ENCODE measurements at places on chromosomes 12 and 14.
A peak's percentile ranks its signal among the peaks of the same experiment; 100 is the strongest.

- DNase-seq = no peak
Observed at GRCh38 chr14:71713451-71713850, 218.8 kb upstream of the RGS6 start.

- no peak for DNase-seq
Observed at GRCh38 chr12:95505039-95505438, 31.1 kb downstream of the METAP2 start.

GRCh38 chr12:12714276-12715021, 2.7 kb upstream of the CDKN1B start:
- no peak for DNase-seq

DNA sequence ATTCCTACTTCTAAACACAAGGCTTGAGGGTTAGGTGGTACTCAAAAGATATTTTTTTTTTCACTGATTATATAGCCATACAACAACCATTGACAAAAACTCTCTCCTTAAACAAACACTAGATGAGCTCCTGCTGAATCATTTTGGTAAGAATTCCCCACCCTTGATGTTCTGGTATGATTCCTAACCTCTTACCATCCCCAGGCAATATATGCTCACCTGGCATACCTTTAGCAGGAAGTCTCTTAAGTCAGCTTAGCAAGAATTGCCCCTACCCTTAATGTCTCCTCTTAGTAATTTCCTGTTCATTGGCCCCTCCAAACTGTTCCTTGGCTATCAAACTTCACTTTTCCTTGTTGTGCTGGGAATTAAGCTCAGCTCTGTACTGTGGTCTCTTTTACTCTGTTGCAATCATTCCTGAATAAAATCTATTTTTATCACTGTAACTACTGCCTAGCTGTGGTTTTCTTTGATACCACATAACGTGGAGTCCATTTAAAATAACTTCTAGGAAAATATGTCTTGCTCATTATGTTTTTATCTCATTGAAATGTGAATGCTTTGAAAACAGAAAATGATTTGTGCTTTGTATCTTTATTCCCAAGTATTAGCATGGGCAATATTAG, 712.6 kb downstream of the SLC16A7 start:
- no peak for DNase-seq

GRCh38 chr14:100078997-100079725, 13.9 kb downstream of the EVL start:
- peak; percentile 59 for DNase-seq

DNA sequence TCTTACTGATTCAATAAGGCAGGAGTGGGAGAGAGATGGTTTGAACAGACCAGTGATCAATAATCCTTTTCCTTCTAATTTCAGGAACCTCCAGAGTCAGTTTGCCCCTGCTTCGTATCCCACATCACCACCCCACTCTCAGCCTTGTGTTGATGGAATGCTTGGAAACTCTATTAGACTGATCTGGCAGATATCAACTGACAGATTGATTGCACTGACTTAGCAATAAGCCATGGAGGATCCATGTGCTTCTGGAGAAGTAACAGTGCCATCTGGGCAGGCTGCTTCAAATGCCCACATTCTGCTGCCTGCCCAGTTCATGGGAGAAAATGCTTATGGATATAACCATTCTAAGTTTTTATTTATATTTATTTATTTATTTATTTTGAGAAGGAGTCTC, 218.0 kb downstream of the SLC2A13 start:
- DNase-seq = no peak

GRCh38 chr12:76379261-76379660, 31.0 kb upstream of the BBS10 start:
- DNase-seq = no peak

DNA sequence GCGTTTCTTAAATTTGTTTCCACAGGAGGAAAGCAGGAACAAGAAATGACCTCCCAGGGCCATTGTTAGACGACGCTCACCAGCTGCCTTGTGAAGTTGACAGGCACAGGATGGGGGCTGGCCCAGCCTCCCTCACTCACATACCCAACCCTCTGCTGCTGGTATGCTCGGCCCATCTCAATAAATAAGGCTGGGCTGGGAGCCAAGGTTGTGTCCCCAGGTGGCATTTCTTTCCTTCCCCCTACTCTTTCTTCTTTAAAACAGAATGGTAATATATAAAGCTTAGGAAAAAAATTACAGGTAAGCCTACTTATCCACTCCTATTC, 93.0 kb downstream of the ACTN1 start:
- no peak for DNase-seq

DNA sequence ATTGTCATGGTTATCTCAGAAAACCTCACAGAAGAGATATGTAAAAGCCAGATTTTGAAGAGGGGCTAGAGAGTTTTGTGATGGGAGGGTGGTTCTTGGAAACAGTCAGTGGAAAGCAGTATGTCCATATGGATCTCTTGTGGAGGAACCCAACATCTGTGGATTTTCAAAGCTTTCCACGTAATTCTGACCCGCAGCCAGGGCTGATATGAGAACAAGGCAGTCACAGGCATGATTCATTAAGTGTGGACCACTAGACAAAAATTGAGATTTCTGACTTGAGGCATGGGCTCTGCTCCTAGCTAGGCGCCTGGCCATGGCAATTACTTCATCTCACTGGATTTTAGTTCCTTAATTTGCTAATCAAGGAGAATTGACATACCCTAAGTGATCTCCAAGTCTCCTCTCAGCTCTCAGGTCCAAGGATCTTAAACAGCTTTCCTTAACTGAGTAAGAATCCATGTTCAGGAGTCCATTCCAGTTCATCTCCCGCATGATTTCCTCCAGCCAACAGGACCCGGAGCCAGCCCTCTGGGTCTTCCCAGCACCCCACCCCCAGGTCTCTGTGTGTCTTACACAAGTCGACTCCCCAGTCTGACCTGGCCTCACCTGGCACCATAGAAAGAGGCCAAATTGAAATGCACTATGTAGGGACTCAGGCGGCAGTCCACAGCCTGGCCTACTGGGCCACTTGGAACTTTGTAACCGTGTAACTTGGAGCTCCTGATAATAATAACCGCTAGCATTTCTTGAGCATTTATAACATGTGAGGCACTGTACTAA, 176.3 kb upstream of the PARP11 start:
- no peak for DNase-seq

- DNase-seq = no peak
Observed at GRCh38 chr12:32155961-32156529, 49.4 kb downstream of the BICD1 start.

DNA sequence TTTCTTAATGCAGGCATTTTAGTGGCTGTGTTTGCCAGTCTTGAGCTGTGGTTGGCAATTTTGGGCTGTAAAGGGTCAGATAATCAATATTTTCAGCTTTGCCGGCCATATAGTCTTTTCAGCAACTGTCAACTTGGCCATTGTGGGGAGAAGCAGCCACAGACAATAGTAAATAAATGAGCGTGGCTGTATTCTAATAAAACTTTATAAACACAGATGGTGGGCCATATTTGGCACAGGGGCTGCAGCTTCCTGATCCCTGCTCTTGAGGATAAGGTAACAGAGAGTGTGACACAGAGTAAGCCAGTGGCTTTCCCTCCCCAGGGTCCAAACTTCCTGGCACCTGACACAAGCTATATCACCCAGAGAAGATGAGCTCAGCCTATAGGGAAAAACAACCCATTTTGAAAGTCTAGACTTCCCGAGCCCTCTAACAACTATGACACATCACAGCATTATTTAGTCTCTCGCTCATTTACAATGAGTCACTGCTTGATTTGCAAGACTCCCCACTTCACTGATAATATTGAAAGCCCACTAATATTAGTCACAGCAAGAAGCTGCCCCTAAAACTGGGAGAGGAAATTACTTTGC, 163.1 kb upstream of the TMPO start:
- no peak for DNase-seq

DNA sequence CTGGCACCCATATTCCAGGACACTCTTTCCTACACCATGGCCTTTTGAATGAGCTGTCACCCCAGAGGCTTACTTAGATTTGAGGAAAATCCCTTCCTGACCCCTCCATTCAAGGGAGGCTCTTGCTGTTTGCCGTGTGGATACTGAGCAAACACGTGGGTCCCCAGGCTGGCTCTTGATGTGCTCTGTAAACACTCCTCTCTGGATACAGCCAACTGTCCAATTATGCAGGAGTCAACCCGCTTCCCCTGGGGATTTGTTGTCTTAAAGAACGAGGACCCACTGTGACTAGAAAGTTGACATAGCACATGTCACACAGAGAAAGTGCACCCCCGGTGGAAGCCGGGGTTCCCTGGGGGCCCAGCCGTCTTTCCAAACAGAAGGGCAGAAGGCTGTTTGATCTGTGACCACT, 75.8 kb upstream of the CEP83 start:
- DNase-seq = no peak

- no peak for DNase-seq
Observed at GRCh38 chr12:52629281-52630007, 11.1 kb upstream of the KRT73 start.

- DNase-seq = no peak
Observed at GRCh38 chr14:101084436-101084826, 180.9 kb upstream of the RTL1 start.

DNA sequence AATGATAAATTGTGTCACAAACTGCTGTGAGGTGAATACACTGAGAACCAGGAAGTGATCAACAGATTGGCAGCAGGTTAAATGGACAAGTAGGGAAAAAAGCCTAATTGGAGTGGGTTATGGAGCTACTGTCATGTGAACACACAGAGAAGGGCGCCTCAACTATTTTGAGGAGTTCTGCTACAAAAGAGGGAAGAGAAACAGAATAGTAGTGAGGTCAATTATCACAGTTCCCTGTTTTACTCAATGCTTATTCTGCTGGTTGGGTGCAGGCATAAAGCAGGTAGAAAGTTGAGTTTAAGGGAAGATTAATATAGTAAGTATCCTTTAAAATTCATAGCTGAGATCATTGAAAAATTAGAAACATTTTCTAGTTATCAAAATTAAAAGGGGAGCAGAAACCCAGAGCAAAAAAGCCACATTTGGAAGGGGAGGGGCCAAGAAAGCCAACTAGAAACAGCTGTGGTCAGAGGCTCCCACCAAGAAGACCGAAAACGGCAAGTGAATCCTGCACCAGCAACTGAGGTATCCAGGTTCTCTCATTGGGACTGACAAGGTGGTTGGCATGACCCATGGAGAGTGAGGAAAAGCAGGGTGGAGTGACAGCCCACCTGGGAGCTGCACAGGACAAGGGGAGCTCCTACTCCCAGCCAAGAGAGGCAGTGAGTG, 105.7 kb downstream of the ZC3H14 start:
- no peak for DNase-seq

GRCh38 chr14:98957211-98958047, 314.6 kb downstream of the BCL11B start:
- DNase-seq = no peak

DNA sequence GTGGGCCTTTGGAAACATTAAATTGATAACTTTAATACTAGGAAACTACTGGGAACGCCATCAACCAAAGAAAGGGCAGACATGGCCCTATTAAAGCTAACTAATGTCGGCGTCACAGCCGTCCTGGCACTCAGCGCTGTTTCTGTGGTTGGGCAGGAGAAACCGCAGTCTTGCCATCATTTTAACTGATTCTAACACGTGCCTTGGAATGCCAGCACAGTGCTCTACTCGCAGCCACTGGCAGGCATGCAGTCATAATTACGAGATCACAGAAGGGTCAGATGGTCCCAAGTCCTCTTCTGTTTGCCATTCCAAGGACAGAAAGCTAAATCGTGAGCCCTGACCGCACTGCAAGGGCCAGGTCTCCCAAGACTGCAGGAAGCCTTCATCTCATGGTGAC, 75.2 kb downstream of the RIMBP2 start:
- DNase-seq = no peak

- no peak for DNase-seq
Observed at GRCh38 chr12:91744597-91744996, 401.0 kb downstream of the BTG1 start.

DNA sequence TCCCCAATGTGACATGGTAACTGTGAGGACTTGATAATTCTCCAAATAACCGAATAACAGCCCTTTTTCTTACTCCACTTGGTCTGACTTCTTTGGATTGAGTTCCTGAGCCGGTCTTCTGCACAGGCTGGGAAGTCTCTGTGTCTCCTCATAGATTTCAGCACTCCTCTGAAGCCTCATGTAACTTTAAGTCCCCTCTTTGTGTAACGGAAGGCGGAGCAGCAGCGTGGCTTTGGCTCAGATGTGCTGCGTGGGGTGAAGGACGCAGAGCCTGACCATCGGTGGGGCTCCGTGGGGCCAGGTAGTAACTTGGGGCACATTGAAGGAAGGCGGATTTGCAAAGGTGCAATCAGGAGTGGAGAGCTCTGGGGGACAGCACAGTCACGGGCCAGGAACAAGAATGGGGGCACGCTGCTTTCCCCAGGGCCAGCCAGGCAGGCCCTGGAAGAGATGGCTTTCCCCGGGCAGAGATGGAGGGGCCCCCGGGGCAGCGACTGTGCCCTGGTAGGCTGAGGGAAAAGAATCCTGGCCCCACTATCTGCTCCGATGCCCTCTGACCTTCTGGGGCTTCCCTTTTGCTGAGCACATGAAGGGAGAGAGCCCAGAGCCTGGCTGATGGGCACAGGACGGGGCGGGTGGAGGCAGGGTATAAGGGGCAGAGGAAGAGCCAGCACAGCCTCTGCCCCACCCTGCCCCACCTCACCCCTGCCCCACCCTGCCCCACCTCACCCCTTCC, 56.9 kb downstream of the ADGRD1 start:
- DNase-seq = no peak

GRCh38 chr14:90281261-90281660, 24.9 kb downstream of the PSMC1 start:
- DNase-seq = no peak

DNA sequence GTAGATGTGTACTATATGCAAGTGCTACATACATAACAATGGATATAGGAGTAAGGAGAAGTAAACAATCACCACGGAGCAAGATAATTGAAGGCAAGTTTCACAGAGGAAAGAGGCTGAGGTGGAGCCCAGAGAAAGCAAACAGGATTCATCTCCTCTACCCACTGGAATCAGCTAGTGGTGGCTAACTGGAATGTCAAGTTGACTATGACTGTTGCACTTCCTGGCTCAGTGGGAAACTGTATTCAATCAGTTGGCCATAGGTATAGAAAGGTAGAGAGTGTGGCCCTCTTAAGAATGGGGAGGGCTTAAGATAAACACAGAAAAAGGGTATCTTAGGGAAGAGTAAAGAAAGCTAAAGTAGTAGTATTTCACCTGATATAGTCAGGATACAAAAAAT, 62.4 kb downstream of the MAP4K5 start:
- no peak for DNase-seq

GRCh38 chr14:23275412-23275811, 10.5 kb downstream of the HOMEZ start:
- no peak for DNase-seq

DNA sequence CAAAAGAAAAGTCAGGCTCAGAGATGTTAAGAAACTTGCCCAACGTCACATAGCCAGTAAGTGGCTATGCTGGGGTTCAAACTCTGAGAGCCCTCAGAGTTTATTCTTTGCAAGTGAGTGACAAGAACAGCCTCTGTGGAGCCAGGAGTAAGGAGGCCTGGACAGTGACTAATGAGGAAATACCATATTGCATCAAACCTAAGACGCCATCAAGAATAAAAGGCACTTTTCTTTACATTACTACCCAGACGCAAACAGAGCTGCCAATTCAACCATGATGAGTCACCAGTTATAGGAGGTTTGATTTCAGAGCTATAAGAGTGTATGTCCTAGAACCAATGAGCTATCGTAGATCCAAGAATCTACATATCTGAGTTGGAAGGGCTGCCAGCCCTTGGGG, 9.4 kb downstream of the TNFRSF1A start:
- DNase-seq = no peak

GRCh38 chr12:90989686-90990111, 15.1 kb downstream of the EPYC start:
- DNase-seq = no peak
